Frontal cortex (tissue), 4 donors: ENCODE measurements at places on chromosomes 6 and 20. TPM values are rescaled to one million over a fixed set of nuclear protein-coding genes. Genes with fewer than 3 reads are reported as not detected.

GRCh38 chr20:63568986-63569949 lies 4.8 kb downstream of the HELZ2 start:
- no peak for DNase-seq

DNA sequence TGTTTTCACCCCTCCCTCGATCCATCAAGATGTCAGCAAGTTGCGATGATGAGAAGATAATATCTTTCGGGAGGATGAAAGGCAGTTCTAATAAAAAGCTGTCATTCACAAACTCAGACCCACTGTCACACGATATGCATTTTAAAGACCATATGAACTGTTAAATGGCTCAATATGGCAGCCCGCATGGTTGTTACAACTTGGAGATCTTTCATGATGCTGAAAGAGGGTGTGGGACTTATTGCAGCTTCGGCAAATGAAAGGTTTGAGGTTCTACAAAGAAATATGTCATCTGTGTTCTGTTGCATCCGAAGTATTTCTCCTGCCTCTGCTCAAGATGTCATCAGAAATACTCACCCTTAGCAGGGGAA lies 128.5 kb downstream of the CDH4 start:
- no peak for DNase-seq

DNA sequence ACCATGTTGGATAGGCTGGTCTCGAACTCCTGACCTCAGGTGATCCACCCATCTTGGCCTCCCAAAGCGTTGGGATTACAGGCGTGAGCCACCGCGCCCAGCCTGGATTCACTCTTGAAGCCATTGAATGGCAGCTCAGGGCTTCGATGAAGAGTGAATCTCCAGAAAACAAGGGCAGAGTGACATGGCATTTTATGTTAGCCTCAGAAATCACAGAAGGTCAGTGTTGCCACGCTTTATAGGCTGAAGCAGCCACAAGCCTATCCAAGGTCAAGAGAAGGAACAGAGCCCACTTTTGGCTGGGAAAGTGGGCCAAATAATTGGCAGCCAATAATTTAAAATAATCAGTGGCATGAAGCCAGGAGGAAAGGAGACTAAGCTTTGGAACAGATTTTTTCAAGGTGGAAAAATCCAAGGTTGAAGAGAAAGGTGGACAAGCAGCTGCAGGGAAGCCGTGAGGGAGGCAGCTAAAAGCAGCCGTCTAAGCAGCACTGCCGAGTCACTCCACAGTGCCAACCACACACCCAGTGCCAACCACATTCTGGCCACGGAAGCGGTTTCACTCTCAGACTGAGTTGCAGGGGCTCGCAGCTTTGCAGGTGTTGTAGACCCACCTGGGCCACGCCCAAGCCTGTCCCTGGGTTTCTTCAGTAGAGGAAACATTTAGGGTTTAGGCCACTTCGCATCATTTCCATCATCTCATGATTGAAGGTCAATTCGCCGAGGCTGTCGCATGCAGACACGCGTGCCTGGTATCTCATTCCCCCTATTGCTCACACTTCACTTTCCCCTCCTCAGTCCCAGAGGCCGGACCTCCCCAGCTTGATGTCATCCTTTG lies 17.4 kb upstream of the AVP start:
- no peak for DNase-seq

EDN3 gene
- 0.82 TPM for total RNA-seq

SPATA25 gene
- 2.0 TPM for total RNA-seq

LY6G5C gene
- total RNA-seq, result 5.3 TPM

NINL gene
- total RNA-seq, result 20.0 TPM
